ENCODE measurements at places on chromosomes 7 and 10.
A peak's percentile ranks its signal among the peaks of the same experiment; 100 is the strongest.

- DNase-seq: no peak
Measured at GRCh38 chr7:24835643-24836042, 78.4 kb upstream of the GSDME start.

- DNase-seq: no peak
Measured at GRCh38 chr7:93006480-93007095, 111.2 kb downstream of the SAMD9 start.

DNA sequence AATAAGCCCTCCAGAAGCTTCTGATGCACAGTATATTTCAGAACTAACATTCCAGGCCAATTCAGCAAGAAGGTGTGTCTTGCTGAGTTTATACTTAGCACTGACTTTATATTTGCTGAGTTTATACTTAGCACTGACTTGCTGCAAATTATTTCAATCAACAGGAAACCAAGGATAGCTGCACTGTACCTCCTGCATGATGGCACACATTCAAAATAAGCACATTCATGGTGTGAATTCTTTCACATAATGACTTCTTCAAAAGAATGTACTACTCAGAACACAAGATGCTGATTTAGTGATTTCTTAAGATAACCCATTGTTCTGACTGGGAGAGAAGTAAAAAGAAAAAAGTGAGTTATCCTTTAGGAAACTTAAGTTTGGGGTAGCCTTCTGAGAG is 52.0 kb downstream of the JAZF1 start:
- DNase-seq: no peak

- DNase-seq: no peak
Measured at GRCh38 chr7:5692845-5693278, 88.6 kb downstream of the RNF216 start.

GRCh38 chr7:101912716-101913110 is 95.3 kb downstream of the CUX1 start:
- no peak for DNase-seq

DNA sequence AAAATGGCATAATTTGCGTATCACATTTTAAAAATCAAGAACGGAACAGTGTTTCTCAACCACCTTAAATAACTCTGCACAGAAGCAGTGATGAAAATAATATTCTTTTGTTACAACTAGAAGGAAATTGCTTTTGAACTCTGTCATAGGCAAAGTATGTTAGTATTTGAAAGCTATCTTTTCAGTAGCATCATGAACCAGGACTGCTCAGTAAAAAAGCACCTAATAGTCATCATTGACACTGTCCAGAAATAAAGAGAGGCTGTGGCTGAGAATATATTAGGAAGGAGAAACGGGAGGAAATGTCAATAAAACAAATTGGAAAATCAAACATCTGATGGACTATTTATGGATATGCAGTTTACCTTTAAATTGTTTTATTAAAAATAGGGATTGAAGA is 237.2 kb upstream of the AKR1E2 start:
- no peak for DNase-seq

DNA sequence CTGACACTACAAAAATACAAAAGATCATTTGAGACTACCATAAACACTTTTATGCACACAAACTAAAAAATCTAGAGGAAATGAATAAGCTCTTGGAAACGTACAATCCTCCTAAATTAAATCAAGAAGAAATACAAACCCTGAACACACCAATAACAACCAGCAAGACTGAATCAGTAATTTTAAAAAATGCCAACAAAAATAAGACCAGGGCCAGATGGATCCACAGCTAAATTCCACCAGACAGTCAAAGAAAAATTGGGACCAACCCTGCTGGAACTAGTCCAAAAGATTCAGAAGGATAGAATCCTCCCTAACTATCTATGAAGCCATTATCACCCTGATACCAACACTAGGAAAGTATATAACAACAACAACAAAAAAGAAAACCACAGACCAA is 277.4 kb downstream of the AGMO start:
- no peak for DNase-seq

- no peak for DNase-seq
Measured at GRCh38 chr10:18486438-18486837, 164.9 kb downstream of the NSUN6 start.

DNA sequence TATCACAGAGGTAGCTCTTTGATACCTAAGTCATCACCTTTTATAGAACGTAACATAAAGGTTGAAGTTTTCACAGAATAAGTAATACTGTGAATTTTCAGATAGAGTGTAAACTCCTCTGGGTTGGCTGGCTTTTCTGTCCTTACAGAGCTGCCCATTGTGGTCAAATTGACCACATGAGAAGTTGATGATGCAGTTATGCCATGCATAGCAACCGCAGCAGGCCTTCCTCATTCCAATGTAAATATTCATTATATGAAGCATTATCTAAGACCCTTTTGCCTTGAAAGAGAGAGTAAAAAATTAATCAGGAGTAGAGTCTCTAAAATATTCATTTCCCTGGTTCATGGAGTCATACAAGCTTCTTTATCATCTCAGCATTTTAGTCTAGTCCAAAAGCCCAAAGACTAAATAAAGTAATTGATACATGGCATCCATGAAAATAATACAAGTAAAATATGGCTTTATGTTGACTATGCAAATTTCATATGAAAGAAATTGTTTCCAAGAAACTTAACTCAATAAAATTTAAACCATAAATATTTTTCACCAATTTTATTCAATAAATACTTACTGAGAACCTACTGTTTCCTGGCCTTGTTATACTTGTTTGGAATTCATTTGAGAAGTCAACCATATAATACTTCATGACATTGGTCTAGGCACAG is 516.4 kb downstream of the PCDH15 start:
- no peak for DNase-seq

DNA sequence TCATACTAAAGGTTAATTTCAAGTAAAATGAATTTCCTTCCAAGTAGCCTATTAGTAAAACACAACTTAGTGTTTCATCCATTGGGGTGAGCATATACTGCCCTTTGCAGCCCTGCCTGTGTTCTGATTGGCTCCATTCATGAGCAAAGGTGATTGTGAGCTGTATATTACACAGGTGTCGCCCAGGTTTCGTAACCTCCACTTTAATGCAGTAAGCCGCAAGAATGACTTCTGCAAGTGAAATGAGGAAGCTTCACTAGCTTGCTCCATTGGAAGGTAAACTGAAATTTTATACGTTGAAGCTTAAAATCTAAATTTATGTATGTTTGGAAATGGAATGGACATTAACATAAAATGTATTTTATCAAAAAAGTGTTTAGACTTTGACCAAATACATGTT is 24.4 kb downstream of the MTURN start:
- no peak for DNase-seq

- DNase-seq: no peak
Measured at GRCh38 chr10:77056650-77057049, 581.0 kb downstream of the KCNMA1 start.

- DNase-seq: no peak
Measured at GRCh38 chr10:123800289-123800688, 91.3 kb downstream of the CPXM2 start.

- DNase-seq: no peak
Measured at GRCh38 chr7:101140746-101141382, 13.4 kb upstream of the AP1S1 start.

GRCh38 chr10:7585228-7585627 is 81.5 kb downstream of the ITIH5 start:
- DNase-seq: no peak

DNA sequence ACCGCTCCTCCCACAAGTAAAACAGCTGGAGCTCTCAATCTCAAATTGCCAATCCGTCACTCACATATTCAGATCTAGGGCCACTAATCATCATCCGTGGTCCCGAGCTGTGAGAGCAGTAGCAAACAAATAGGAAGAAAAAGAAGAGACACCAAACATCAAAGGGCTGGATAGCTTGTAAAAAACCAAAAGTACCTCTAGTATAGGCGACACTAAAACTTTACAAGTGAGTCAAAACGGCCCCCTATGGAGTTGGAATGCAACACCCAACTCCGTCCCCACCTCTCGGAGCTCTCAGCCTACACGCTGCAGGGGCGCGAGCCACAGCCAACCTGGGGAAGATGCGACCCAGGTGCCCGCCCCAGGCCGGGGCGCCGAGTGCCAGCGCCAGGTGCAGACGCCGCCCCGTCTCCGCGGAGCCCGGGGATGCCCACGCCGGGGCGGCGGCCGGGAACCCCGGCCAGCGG is 581 bp downstream of the FAM3C start:
- no peak for DNase-seq

GRCh38 chr10:85537561-85537960 is 829.0 kb downstream of the GRID1 start:
- DNase-seq: no peak

DNA sequence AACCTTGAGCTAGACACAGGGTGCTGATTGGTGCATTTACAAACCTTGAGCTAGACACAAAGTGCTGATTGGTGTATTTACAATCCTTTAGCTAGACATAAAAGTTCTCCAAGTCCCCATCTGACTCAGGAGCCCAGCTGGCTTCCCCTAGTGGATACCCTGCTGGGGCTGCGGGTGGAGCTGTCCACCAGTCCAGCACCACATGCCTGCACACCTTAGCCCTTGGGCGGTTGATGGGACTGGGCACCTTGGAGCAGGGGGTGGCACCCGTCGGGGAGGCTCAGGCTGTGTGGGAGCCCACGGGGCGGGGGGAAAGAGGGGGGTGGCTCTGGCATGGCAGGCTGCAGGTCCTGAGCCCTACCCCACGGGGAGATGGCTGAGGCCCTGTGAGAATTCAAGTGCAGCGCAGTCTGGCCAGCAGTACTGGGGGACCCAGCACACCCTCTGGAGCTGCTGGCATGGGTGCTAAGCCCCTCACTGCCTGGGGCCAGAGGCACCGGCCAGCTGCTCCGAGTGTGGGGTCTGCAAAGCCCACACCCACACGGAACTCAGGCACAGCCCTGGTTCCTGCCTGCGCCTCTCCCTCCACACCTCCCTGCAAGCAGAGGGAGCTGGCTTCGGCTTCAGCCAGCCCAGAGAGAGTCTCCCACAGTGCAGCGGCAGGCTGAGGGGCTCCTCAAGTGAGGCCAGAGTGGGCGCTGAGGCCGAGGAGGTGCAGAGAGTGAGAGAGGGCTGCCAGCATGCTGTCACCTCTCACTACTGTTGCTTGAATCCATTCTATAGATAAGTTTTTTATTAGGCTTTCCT is 369.8 kb upstream of the SMIM30 start:
- no peak for DNase-seq

DNA sequence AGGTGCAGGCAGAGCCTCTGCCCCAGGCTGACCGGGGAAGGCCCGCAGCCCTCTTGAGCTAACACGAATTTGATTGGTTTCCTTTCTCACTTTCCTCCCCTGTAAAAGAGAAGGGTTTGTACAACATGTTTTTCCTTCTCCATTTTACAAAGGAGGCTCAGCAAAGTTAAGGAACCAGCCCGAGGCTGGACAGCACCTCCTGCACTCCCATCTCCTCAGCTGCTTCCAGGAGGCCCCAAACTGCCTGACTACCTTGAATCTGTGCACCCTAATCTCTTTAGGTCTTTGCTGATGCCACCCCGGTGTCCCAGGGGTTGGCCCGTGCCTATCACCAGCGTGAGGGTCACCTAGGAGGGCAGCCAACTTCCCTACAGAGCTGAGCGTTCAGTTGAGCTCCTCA is 4.2 kb downstream of the ALKBH4 start:
- DNase-seq: peak; percentile 52

- DNase-seq: no peak
Measured at GRCh38 chr7:156001496-156002260, 189.4 kb upstream of the SHH start.

GRCh38 chr10:88064608-88065382 is 201.4 kb downstream of the PTEN start:
- no peak for DNase-seq

DNA sequence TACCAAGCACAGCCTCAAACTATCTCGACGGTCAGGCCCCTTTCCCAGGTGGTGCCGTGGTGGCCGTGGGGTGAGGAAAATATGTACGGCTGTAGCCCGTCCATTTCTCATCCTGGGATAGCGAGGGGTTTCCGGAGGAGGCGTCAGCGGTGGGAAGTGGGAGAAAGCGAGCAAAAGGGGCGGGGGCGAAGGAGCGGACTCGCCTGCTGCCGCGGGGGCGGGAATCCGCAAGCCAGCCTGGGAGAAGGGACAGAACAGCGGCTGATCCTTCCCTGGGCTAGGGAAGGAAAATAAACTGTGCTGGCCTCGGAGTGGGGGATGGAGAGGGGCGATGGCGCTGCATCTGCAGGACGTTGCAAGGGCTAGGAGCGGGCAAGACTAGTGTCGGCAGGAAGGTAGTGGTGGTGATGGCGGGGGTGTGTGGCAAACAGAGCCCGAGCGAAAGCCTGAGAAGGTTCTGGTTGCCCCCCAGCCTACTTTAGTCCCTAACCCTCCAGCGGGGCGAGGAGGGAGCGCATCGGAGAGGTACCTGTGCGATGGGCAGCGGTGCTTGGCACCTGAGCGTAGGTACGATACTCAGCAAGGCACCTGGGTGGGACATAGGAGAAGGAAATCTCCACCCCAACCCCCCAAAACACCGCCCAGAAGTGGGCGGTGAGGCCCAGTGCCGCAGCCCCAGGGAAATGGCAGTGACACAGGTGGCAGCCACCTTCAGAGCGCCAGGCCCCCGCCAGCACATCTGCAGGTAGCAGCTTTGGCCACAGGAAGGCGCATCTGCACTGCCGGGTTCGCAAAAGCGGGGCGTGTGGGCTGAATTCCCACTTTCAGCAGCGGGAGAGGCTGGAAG is 49.9 kb upstream of the STEAP1B start:
- DNase-seq: no peak

- DNase-seq: no peak
Measured at GRCh38 chr10:22554461-22555182, 159.8 kb downstream of the PIP4K2A start.

DNA sequence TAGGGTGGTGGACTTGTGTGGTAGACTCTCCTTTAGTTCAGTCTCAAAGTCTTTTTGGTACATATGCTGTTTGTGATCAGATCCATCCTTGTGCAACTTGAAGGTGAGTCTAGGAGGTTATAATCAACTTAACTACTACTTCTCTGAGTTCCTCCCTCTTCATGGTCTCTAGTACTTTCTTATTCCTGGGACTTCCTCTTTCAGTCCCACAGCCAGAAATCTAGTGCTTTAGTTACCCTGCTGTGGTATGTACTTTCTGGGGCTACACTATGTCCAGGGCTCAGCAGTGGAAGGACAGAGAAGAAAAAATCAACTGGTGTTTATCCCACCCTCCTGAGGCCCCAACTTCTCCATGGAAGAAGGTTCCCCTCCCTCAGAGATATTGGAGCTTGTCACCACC is 19.4 kb upstream of the ATAD1 start:
- DNase-seq: no peak

DNA sequence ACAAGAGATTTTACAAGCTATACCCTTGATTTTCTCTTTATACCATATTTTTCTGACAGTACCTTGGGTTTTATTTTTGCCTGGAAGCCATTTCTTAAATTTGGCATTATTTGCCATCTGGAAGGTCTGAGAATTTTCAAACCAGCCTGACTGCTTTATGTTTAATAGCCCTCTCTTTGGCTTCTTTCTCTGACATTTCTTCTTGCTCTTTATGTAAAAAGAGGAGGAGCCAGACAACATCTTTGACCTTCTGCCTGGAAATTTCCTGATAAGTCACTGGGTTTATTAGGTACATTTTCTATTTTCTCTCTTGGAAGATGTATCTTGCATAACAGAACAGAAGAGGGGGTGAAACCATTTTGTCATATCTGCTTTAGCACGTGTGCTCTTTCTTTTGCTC is 79.6 kb downstream of the LANCL2 start:
- DNase-seq: no peak

- no peak for DNase-seq
Measured at GRCh38 chr7:105649727-105650381, 68.6 kb upstream of the EFCAB10 start.

GRCh38 chr10:70139997-70140250 is 6.6 kb downstream of the TYSND1 start:
- DNase-seq: no peak
